Hair follicular keratinocyte (primary cell): ENCODE measurements at places on chromosomes 16 and 17. TPM values are rescaled to one million over a fixed set of nuclear protein-coding genes. Genes with fewer than 3 reads are reported as not detected.

Gene SLFN14
- total RNA-seq, result not detected in 2 replicates

Gene MT1H
- 10.1 TPM in 1 of 2 replicates, not detected in the other for total RNA-seq

Gene ZNF287
- 2.8 and 15.4 TPM in 2 replicates for total RNA-seq

Gene SLC22A31
- total RNA-seq, result 0.19 and 0.55 TPM in 2 replicates

Gene KRT15
- total RNA-seq, result 23.0 and 62.9 TPM in 2 replicates

Gene UBE2Z
- total RNA-seq, result 72.0 and 79.5 TPM in 2 replicates

Gene CETP
- not detected in 2 replicates for total RNA-seq

Gene TEDC2
- total RNA-seq, result 5.6 and 14.3 TPM in 2 replicates

Gene RNF40
- 42.6 and 67.0 TPM in 2 replicates for total RNA-seq
